ENCODE measurements at places on chromosomes 13 and 19. TPM values are rescaled to one million over a fixed set of nuclear protein-coding genes. Genes with fewer than 3 reads are reported as not detected.

Gene ABHD17A
- 136 TPM for total RNA-seq

Gene ZNF439
- total RNA-seq: 3.4 TPM

Gene TMEM221
- not detected for total RNA-seq

Gene C19orf67
- not detected for total RNA-seq

Measured in vein endothelial cell (primary cell).